ENCODE measurements at places on chromosomes 3 and 15.

DNA sequence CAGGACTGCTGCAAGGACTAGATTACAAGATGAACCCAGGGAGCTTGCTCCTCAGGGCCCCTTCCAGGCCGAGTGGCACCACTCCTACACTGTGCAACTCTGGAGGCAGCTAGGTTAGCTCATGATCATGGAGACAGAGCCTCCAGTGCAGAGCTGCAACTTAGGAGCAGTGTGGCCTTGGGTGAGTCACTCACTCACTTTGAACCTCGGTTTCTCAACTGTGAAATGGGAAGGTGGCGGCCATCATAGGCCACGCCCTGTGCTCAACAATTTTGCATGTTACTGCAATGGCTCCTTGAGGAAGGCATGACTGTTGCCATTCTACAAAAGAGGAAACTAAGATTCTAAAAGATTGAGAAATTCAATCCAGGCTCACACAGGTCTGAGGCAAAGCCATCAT is 11.2 kb upstream of the CXCR6 start:
- no peaks in the 10 kb centered on the region for H3K4me1 ChIP-seq
- no peaks in the 10 kb centered on the region for H3K27me3 ChIP-seq
- DNase-seq: no peak
- H3K4me3 ChIP-seq: no peak overlapping the region
- peaks cover 70% of the 10 kb centered on the region for H3K36me3 ChIP-seq

DNA sequence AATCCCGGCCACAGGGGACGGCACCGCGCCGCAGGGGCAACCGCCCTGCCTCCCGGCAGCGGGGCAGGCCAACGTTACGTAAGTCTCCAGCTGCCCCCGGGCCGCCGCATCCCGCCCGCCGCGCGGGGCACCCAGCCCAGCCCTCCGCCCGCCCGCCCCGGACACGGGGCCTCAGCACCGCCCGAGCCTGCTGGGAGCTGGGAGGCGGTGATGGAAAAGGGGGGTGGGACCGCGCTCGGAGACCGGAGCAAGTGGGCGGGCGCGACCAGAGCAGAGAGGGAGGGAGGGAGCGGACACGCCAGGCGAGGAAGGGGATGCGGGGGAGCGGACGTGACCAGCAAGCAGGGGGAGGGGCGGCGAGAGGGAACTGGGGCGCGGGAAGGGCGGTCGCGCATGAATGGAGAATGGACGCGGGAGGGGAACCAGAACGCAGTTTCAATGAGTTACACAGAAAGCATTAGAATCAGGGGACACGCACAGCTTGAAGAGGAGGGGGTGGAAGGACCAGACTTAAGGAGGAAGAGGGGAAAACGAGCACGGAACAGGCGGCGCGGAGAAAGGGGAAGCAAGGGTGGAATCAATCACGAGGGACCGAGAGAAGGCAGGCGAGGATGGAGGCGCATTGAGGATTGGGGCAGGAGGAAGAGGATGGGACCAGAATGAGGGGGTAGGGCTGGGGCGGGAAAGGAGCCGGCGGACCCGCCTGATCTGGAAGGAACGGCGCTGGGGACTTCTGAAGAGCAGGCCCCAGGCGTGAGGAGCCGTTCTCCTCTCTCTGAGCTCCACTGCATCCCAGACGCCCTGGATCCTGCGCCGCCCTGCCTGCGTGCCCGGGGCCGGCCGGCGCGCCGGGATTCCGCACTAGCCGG is 559 bp downstream of the PKM start:
- H3K27me3 ChIP-seq: no peaks in the 10 kb centered on the region
- DNase-seq: peak; percentile 78
- peak overlapping the region; percentile 97 for H3K27ac ChIP-seq
- peaks cover 36% of the 10 kb centered on the region for H3K36me3 ChIP-seq
- H3K4me1 ChIP-seq: peaks cover 53% of the 10 kb centered on the region

GRCh38 chr3:122533931-122534334 is 19.2 kb upstream of the KPNA1 start:
- H3K4me3 ChIP-seq: no peak overlapping the region
- H3K27me3 ChIP-seq: no peaks in the 10 kb centered on the region
- no peak overlapping the region for H3K27ac ChIP-seq
- DNase-seq: peak; percentile 41
- peaks cover 73% of the 10 kb centered on the region for H3K36me3 ChIP-seq
- peaks cover 36% of the 10 kb centered on the region for H3K4me1 ChIP-seq

- H3K4me1 ChIP-seq: peaks cover 8% of the 10 kb centered on the region
- no peak for DNase-seq
- no peaks in the 10 kb centered on the region for H3K36me3 ChIP-seq
- no peak overlapping the region for H3K4me3 ChIP-seq
Observed at GRCh38 chr3:58580826-58581327, 3.7 kb upstream of the FAM107A start.

Data from activated CD4-positive, alpha-beta T cell treated with anti-CD3 and anti-CD28 coated beads, Interleukin-2, amount 10 ng/mL, durations not matched to agents 7 days and 5 days (primary cell).